ENCODE measurements at places on chromosomes 1 and 21.

GRCh38 chr1:119720866-119721440, 9.2 kb downstream of the PHGDH start:
- no peak for DNase-seq

DNA sequence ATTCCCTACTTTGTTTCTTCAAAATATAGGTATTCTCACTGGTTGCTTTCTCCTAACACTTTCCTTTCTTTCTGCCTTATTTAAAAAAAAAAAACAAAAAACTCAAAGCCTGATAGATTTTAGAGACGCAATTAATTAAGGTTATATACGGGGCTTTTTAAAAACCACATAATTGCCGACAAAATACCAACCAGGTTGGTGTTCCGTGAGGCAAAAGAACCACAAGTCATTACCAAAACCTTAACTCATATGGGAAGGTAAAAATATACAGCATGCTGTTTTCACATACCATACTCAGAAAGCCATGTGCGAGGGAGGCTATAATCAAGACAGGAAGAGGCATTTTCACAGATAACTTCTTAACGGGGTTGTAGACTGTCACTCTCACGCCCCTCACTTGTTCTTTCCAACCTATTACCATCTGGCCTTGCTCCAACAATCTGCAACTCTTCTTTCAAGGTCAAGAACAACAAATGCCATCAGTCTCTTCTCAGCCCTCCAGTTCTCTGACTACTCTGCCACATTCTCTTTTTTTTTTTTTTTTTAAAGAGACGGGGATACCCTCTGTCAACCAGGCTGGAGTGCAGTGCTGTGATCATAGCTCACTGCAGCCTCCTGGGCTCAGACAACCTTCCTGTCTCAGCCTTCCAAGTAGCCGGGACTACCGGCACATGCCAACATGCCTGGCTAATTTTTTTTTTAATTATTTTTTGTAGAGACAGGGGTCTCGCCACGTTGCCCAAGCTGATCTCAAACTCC, 102.6 kb downstream of the APP start:
- no peak for DNase-seq

- no peak for DNase-seq
These were observed 58.1 kb upstream of the IGSF5 start for GRCh38 chr21:39686646-39687468.

DNA sequence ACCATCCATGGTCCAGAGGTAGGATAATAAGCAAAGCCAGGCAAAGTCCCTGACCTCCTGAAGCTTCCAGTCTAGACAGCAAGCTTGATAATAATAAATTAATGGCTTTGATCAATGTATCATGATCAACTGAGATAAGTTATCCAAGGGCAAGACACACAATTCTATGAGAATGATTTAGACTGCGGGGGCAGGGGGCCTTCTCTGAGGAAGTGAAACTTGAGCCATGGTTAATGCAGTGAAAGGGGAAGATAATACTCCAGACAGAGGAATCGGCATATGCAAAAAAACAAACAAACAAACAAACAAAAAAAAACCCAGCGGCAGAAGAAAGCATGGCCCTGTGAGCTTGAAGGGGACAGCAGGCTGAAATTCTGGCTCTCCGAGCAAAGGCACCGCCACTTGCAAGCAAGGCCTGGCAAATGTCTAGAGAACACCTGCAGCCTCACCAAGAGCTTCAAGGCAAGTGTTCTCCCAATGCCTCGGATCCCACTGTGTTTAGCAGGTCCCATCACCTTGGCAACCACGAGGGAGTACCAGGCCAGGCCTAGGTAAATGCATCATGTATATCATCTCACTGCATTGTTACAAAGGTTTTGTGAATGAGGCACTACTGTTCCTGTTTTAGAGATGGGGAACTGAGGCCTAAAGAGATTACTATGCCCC, 24.9 kb downstream of the CSMD2 start:
- no peak for DNase-seq

- no peak for DNase-seq
These were observed 286.1 kb downstream of the LRRC40 start for GRCh38 chr1:69919129-69919921.

- DNase-seq = peak; percentile 20
These were observed 3.8 kb upstream of the RGSL1 start for GRCh38 chr1:182446033-182446669.

GRCh38 chr1:62585469-62586155, 11.7 kb upstream of the ANGPTL3 start:
- DNase-seq = no peak

- DNase-seq = peak; percentile 38
These were observed 35.9 kb upstream of the TMEM52 start for GRCh38 chr1:1954831-1955441.

GRCh38 chr1:33180911-33181890, 642 bp downstream of the TRIM62 start:
- DNase-seq = peak; percentile 33

GRCh38 chr1:158248118-158248517, 6.1 kb upstream of the CD1A start:
- peak; percentile 5 for DNase-seq

- DNase-seq = no peak
These were observed 1.3 kb downstream of the GLRX2 start for GRCh38 chr1:193103759-193104501.

- DNase-seq = no peak
These were observed 28.9 kb upstream of the VAV3 start for GRCh38 chr1:107993920-107994319.

Measured in activated CD4-positive, alpha-beta T cell treated with anti-CD3 and anti-CD28 coated beads, Interleukin-2, amount 50 U/mL, for 48 hours (primary cell).